Stimulated activated CD4-positive, alpha-beta T cell treated with anti-CD3 and anti-CD28 coated beads, Interleukin-1b, Interleukin-23, amount 100 ng/mL, for 4 hours (primary cell): ENCODE measurements at places on chromosomes 1 and 21.

DNA sequence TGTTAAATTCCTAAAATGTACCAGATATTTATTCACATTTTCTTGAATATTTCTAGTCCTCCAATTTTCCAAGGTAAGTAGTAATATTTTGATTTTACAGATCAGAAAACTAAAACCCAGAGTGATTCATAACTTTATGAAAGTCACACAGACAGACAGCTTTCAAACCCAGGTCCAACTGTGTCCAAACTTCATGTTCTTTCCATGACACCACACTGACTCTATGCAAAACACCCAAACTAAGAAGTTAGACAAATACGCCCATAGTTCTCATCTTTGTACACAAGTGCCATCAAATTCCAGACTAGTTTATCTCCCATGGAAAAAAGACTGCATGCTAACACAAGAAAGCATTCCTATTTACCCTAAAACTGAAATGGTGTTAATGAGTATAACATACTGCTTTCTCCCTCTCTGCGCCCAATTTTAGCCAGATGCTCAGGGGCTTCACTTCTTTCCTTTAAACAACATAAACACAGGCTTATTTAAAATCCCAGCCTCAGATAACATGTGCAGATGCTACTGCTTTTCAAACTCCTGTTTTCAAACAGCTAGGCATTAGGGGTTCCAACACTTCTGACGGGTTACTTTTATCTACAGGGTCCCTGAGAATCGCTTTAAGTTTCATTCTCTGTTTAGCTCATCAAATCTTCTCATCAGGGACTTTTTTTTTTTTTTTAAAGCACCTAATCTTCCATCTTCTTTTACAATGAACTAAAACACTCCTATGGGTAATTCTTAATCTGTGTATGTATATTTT, 44.6 kb downstream of the WASF2 start:
- DNase-seq, result no peak

DNA sequence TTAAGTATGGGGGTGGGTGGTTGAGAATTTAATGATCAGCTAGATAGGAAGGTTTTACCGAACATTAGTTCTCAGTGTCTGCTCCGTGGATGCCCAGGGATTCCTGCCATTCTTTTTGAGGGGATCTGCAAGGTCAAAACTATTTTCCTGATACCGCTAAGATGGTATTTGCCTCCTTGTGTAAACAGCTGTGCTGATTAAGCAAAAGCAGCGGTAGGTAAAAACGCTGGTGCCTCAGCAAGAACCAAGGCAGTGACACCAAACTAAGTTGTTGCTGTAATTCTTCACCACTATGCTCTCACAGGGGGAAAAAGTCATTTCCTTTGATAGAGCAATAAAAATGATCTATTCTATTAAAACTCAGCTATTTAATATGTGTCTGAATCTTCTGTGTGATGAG, 229.0 kb downstream of the FMN2 start:
- DNase-seq, result no peak

DNA sequence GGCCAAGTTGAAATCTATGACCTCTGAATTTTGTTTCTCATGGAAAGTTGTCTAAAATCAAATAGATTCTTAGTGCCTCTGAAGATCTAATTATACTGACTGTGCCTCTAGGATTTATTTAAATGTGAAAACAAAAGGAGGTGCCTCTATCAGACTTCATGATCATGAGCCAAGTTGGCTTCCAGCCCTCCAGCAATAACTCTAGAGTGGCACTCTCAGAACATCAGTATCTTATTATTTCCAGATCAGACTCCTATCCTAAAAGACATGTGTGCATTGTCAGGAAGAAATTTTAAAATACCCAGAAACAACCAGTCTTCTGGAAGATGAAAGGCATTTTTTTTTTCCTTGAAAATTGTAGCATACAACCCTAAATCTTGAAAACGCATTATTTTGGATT, 368.0 kb downstream of the PDE4B start:
- no peak for DNase-seq

GRCh38 chr1:21344750-21345443, 54.6 kb upstream of the ECE1 start:
- DNase-seq, result no peak

GRCh38 chr1:209389258-209389657, 194.3 kb upstream of the CAMK1G start:
- no peak for DNase-seq

DNA sequence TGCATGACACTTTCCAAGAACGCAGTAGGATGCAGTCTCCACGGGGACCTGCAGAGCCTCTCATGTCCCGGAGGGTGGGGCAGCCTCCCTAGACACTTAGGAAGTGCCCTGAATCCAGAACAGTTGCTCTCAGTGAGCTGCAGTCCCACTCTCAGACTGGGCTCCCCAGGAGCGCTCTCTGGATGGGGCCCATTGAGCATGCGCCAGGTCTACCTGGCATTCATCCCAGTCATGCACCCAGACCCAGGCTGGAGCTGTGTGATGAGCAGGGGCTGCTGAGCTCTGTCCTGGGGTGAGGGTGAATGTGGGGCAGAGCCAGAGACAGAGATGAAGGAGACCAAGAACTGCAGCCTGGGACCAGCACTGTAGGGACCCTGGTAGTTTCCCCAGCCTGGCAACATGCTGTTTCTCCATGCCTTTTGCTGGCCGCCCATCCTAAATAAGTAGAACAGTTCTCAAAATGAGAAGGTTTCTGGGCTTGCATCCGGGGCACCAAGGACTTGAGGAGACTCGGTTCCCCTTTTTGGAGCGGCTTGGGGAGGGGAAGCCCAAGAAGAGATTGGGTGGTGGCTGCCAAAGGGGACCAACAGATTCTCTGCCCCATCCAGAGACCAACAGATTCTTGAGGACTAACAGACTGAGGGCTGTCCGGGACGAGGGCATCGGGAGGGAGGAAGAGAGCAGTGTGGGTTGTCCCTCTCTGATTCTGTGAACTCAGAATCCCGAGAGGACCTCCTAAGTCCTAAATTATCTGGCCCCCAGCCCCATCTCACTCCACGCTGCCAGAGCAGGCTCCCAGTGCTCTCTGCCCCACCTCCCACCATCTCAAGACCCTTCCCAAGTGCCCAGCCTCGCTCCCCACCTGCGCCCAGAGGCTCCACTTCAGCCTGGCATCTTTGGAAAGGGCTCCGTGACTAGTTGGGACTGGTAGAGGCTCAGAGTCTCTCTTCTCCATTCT, 1.0 kb upstream of the PGLYRP4 start:
- DNase-seq, result no peak

DNA sequence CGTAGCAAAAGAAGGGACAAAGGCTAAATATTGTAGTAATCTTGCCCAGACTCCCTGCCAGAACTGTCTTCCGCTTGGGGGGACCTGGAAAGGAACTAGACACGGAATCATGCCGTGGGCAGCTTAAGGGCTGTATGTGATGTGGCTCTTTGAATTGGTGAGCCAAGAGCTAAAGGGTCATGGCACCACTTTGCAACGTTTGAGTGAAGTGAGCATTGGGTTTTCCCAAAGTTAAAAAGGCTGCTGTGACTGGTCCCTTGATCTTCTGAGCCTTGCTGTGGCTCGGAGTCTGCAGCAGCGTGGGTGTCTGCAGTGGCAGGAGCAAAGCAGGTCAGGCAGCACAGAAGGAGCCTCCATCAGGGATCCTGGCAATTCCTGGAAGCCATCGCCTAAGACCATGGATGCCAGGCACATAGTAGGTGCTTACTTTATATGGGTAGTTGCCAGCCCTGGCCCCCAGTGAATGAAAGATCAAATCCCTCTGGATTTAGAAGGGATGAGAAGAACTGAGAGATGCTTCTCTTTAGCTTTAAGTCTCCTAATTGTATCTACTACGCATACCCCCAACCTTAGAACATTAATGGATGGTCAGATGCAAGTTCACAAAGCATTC, 1.8 kb downstream of the SMYD2 start:
- no peak for DNase-seq

- no peak for DNase-seq
Observed at GRCh38 chr1:171457412-171457811, 27.9 kb upstream of the PRRC2C start.

DNA sequence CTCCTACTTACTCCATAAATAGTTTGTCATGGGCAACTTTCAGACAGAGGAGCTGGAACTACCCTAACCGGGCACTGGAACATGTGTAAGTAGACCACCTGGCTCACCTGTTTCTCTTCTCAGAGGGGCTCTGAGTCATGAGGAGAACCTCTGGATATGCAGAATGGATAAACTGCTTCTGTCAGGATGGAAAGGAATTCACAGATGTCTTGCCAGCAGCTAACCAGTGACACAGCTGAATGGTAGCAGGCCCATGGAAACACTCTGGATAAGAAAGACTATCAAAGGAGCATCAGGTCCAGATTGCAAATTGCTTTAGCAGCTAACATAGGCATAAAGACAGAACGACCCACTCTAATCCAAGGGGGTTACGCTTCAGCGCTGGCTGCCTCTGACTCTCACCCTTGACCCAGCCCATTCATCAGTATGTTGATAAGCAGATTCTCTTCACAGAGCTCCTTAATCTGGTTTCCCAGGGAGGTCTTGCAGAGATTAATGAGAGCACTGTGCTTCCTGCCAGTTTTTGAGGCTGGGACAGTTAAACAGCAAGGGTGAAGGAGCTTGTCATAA, 54.2 kb downstream of the HIVEP3 start:
- no peak for DNase-seq

- no peak for DNase-seq
Observed at GRCh38 chr1:29355375-29355774, 119.1 kb downstream of the PTPRU start.

DNA sequence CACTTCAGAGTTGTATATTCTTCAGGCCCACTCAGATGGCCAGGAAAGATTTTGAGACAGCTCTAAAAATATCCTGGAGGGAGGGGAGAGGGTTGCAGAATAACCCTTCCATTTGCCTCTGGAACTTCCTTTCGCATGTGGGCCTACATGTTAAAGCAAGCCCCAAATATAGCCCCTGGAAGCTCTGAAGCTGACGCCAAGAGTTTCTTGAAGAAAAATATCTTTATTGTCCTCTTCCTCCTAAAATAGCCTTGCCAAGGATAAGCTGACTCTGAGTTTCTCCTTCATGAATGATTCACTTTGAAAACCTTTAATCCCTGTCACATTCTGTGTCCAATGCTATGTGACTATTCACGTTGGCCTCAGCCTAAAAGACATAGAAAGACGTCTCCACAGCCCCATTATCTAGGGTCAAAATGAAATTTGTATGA, 6.4 kb downstream of the C1orf116 start:
- no peak for DNase-seq

DNA sequence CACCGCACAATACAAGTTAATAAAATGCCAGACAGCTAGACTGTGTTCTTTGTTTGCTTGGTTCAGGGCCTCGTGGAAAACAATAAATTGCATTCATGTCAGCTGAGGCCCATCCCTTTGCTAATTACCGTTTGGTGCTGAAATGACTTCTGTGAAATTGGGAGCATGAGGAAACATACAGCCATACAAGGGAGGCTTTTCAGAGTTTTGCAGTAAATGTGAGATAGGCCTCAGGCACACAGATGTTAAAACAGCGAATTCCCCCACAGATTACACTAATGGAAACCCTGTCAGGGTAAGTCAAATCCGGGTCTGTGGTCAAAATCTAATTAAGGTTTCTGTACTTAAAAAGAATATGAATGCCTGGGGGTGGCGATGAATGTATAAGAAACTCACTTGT, 173.5 kb upstream of the LMO4 start:
- DNase-seq, result no peak

DNA sequence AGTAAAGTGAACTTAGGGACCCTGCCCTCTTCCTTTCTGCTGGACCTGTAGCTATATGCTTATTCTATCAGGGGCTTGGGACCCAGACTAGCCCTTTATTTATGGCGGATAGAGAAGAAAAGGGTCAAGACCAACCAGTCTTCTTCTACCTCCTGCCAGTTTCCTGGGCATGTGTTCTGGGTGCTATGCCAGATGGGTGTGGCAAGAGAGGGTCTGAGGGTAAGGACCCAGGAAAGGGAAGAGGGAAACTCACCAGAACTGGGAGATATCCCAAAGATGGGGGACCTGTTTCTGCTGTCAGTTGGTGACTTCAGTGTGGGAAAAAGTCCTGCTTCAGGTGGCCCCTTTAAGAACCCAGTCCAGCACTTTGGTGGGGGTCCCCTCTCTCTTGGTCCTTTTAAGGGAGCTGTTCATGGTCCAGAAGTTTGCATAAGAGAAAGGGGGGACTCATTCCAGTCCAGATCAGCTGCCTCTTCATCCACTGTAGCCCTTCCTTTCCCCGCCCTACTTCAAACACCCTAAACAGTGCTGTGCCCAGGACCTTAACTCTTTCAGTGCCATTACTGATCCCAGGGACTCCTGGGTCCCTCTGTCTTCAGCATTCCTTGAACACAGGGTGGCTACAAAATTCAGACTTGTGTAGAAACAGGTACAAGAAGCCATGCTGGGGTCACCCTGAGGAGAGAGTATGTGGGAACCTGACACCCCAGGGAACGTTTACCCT, 18.4 kb downstream of the SSR2 start:
- DNase-seq, result no peak

DNA sequence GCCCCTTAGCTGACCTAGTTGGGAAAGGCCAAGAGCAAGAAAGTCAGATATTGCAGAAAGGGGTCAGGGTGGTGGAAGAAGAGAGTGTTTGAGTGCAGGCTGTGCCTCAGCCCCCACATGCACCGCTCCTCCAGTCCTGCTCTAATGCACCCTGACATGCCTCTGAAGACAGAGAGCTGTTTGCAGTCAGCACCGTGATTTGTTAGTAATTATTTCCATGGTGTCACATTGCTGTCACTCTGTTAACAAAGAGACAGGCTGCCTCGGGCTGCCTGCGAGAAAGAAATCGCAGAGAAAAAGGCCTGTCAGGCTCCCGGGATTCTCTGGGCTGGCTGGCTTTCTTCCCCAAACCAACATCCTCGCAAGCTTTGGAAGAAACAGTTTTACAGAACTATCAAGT, 58.3 kb downstream of the ERI3 start:
- no peak for DNase-seq

DNA sequence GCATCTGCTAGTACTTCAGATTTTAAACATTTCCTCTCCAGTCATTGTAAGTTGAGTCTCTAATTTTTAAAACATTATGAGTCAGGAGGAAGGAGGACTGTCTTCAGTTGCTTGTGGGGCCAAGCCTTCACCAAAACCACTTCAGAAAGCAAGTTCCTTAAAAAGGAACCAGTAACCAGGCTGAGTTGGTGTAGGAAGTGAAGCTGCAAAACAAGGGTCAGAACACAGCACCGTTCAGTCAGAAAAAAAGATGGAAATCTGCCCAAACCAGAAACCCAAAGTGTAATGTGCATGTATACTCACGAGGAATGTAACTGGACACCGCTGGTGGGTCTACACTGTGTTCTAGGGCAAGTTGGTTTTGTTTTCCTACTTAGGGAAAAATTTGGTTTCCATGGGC, 402.1 kb downstream of the SETD4 start:
- DNase-seq, result no peak

- no peak for DNase-seq
Observed at GRCh38 chr1:46489638-46490405, at the start of gene DMBX1. TSS of gene DMBX1 (plus strand) at chr1:46489836. CDS start at chr1:46507011, 17,175 bp downstream.
